Stimulated activated CD4-positive, alpha-beta T cell treated with anti-CD3 and anti-CD28 coated beads, Interleukin-1b, Interleukin-23, amount 100 ng/mL, for 4 hours (primary cell): ENCODE measurements at places on chromosomes 12 and 14.

- peak; percentile 4 for DNase-seq
These were observed 597 bp upstream of the GLTP start for GRCh38 chr12:109880938-109881337.

- no peak for DNase-seq
These were observed 133.5 kb upstream of the DAAM1 start for GRCh38 chr14:59055006-59055405.

DNA sequence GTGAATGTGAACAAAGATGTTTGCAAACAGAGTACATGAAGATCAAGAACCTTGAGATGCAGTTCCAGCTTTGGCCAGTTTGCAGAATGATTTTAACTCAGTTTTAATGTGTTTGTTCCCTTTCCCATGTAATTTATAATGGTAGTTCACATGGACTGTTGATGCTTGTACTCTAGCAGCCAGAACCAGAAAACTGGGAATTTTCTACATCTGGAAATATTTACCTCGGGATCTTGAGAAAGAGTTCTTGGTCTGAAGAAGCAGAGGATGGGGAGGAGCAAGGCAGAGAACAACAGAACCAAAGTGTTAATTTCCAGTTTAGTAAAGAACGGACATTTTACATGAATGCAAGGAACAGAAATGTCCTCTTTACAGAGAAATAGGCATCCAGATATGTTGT, 37.0 kb upstream of the PMCH start:
- DNase-seq: no peak

- no peak for DNase-seq
These were observed 41.9 kb downstream of the PTGER2 start for GRCh38 chr14:52356025-52356424.

DNA sequence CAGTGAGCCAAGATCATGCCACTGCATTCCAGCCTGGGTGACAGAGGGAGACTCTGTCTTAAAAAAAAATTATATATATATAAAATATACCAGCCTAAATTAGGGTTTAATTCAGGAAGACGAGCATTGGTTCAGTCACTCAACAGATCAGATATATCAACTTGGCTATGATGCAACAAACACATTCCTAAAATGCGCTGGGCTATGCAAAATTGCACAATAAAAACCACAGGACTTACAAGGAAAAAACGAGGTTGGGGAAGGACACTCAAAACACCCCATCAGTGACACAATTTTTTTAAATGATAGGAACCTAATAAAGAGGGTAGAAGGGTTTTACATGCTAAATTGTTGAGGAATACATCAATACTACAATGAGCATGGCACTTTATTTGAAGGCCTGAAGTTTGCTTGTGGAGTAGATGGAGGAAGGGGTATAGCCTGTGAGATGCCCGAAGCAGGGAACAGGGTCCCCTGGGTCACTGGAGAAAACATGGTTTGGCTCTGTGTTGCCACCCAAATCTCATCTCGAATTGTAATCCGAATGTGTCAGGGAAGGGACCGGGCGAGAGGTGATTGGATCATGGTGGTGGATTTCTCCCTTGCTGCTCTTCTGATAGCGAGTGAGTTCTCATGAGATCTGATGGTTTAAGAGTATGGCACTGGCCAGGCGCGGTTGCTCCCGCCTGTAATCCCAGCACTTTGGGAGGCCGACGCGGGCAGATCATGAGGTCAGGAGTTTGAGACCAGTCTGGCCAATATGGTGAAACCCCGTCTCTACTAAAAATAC, 71.2 kb downstream of the TNFAIP2 start:
- DNase-seq: no peak
